ENCODE measurements at places on chromosomes 16 and 17.
A peak's percentile ranks its signal among the peaks of the same experiment; 100 is the strongest.

DNA sequence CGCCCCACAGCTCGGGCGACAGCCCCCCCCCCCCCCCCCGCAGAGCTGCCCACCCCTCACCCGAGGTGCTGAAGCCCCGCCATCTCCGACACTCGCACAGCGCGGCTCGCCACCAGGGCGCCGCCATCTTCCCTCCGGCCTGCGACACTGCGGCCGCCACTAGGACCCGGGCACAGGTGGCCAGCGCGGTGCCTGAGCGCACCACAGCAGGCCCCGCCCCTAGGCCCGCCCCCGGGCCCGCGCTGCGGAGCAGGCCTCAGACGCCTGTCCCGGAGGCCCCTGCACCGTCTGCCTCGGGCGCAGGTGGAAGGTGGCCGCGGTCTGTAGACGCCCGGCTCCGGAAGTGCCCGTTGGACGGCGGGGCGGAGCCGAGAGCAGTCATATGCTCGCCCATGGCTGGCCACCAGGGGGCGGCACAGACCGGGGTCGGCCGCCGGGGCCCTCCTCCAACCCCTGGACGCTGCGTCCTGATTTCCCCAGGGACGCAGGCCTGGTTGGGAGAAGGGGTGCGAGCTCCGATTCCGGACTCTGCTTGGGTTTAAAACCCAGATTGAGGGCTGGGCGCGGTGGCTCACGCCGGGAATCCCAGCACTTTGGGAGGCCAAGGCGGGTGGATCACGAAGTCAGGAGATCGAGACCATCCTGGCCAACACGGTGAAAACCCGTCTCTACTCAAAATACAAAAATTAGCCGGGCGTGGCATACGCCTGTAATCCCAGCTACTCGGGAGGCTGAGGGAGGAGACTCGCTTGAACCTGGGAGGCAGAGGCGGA, at the start of gene MRPL38:
TSS of gene MRPL38 (minus strand) at position 136 of the 773 bp plus-strand sequence. CDS start at position 127, 9 bp downstream.
- DNase-seq, result peak; percentile 93

GRCh38 chr16:75794426-75794825, 68.1 kb upstream of the CPHXL start:
- no peak for DNase-seq

DNA sequence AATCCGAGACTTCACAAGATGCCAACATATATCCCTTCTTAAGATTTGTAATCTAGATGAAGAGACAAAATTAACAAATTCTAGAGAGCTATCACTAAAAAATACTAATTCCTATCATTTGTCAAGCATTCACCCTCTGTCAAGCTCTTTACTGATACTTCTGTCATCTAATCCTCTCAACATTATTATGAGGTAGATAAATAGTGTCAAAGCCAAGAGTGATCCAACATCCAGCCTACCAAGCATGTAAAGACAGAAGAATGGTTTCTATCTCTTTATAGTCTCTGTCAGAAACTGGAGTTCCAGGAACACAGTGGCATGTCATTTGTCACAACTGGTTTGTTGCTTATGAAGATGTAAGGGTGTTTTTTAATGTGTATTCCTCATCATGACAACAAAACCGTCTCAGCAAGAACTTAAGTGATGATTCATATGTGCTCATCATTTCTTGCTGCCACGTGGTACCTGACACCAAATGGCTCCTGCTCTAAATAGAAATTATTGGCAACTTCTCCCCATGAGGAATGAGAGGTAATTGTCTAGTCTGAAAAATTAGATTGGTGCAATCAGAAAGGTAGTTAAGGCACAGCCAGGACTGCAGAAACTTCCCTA, 196.8 kb downstream of the TOX3 start:
- DNase-seq, result no peak

DNA sequence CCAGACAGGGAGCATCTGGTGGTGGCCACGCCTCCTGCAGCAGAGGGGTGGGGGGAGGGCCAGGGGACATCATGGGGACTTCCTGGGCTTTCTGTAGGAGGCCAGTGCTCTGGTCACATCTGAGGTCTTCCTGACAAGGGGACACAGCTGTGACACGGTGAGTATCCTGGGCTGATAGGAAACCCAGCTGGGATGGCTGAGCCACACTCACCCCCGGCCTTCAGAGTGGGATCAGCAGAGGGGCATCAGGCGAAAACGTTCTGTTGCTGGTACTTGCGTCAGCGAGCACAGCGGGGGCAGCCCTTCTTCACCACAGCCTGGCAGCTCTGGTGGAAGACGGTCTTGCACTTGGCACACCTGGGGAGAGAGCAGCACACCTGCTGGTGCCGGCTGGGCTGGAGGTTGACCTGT, 122.9 kb upstream of the SMURF2 start:
- no peak for DNase-seq

DNA sequence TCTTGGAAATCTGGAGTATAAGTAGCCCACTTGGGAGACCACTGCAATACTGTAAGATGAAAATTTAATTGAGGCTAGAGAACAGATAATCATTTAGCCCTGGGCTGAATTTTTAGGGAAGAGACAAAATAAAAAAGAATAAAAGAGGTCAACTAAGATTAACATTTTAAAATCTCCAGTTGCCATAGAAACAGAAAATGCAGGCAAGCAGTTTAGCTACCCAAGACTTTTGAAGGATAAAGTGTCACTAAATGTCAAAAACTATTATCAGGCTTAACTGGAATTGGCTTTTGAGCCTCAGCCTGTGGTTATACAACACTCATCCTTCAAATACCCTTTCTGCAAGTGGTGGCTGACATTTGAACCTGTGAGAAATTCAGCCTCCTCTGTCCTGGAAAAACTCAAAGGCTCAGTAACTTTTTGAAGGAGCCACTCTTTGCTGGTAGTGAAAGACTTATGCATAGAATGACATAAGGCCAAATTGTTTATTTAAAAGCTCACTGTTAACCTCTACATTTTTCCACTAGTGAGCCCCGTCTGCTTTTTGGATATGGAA, 220.7 kb upstream of the KCNJ16 start:
- DNase-seq, result no peak

GRCh38 chr16:53065461-53066061, 10.8 kb downstream of the CHD9 start:
- no peak for DNase-seq

DNA sequence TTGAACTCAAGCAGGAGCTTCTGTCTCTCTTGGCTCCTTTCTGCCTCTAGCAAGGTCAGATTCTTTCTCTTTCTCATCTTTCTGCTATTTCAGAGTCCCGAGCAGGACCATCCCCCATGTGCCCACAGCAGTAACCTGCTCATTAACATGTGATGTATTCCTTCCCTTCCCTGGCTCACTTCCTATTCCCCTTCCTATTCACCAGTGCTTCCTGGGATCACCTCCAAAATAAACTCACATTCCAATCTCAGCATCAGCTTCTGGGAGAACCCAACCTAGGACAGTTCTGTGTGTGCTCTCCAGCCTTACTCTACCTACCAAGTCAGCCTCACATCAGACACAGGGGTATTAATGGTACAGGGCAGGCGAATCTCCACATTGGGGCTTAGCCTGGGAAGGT, 546.4 kb upstream of the SALL1 start:
- DNase-seq, result no peak

- no peak for DNase-seq
Observed at GRCh38 chr17:83087788-83088360, 8.5 kb downstream of the METRNL start.

DNA sequence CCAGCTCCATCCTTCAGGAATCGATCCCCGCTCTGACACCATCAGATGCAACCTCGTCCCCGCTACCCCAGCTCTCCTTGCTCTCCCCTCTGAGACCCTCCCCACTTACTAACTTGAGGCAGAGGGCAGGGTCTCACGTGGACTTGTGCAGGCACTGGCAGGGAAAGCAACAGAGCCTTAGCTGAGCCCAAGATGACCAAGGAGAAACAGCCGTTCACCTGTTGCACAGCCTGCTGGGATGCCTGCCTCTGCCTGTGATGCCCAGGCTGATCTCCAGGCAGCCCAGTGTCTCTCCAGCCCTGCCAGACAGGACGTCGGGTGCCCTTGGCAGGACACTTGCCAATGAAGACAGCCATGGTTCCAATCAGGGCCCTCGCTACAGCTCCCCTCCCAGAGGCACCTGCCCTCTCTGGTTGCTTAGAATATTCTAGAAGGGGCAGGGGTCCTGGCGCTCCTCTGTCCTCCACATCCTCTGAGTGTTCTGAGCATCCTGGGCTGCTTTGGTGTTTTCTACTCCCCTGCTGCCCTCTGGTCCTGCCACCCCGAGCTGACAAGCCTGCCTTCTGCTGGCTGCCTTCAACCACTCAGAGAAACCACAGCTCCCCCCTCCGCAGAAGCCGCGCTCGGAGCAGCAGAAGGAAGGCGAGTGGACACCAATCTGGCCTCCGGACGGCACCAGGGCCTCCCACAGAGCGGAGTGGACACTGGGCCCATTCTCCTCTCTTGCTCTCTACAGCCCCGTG, 6.7 kb downstream of the CEP295NL start:
- no peak for DNase-seq

DNA sequence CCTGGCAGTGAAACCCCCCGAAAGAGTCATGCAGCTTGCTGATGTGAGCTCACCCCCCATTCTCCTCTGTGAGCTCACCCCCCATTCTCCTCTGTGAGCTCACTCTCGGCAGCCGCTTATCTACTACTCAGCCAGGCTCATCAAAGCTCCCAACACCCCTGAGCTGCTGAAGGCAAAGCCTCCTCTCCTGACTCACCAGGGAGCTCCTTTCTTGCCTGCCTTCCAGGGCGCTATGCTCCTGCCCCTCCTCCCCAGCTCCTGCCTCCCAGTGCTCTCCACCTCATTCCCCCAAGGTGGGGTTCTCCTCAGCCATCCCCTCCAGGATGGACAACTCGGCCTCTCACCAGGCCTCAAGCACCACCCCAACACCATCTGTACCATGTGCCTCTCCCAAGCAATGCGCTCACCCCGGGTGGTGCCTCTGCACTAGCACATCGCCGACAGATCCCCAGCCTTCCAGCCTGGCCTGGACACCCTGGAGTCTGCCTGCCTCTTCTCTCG, 27.7 kb upstream of the FAAP100 start:
- no peak for DNase-seq

DNA sequence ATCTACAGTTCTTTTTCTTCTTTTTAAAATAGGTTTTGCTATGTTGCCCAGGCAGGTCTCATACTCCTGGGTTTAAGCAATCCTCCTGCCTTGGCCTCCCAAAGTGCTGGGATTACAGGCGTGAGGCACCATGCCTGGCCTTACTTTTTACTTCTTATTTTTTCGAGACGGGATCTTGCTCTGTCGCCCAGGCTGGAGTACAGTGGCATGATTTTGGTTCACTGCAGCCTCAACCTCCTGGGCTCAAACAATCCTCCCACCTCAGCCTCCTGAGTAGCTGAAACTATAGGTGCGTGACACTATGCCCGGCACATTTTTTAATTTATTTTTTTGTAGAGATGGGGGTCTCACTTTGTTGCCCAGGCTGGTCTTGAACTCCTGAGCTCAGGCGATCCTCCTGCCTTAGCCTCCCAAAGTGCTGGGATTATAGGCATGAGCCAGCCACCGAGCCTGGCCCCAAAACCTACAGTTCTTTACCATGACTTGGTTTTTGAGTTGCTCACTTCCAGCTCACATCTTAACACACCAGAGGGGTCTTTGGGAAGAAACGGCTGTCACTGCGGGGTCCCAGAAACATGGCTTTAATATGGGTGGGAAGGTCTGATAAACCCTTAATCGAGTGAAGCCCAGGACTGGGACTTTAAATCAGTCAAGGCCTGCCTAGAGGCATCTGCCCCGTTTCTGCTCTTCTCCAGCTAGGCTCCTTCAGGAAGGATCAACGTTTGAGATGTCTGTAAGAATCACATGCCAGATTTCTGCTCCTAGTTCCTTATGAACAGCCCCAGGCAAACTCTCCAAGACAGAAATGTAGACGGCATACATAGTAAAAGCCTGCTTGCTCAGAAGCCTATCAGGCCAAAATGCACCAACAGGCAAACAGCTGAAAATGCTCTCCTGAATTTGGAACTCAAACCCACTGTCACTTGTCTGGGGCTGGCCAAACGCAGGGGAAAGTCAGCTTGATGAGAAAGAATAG, 91.7 kb upstream of the TOB1 start:
- no peak for DNase-seq

DNA sequence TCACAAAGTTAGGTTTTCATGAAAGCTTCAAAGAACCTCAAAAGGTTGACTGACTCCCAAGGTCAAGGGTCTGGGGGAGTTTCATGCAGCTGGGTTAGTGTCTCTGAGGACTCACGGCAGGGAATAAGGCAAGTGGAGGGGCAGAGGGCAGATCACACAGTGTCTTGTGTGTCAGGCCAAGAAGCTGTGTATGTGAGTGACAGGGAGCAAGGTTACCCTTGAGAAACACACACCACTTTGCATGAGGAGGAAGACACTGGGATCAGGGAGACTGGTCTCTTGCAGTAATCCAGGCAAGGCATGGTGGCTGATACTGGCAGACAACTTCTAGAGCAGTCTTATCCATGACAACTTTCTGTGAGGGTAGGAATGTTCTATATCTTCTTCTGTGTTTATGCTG, 6.3 kb downstream of the FLOT2 start:
- DNase-seq, result no peak

GRCh38 chr16:24189941-24190340, 66.2 kb upstream of the CACNG3 start:
- no peak for DNase-seq

DNA sequence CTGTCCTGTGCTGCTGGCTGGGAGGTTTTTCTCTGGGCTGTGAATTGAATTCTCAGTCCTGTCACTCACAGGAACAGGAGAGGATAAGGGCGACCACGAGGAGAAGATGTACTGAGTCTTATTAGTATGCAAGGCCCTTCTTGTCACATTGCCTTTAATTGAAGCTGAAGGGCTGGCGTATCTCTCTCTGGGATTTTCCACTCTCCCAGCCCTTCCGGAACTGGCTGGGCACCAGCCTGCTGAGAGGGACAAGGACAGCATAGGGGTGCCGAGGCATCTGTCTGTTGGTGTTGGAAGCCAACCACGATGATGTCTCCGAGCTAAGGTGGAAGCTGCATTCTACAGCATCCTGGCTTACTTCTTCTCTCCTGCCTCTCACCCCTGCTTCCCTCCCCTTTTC, 33.2 kb downstream of the GPRC5B start:
- peak; percentile 44 for DNase-seq

DNA sequence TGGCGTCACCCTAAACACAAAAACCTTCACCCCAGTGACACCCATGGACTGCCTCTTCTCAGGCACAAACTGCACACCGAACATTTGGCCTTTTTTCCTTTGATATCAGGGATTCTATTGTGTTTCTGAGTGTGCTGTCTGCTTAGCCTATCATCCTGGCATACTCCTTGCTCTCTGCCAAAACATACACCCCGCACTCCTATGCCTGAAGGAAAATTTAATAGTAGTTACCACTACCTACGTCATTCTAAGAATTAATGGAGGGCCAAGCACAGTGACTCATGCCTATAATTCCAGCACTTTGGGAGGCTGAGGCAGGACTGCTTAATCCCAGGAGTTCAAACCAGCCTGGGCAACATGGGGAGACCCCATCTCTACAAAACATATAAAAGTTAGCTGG, 19.9 kb upstream of the SLFN13 start:
- DNase-seq, result no peak
